AG04450 (cell line): ENCODE measurements at places on chromosomes 16 and 17.
A peak's percentile ranks its signal among the peaks of the same experiment; 100 is the strongest.

DNA sequence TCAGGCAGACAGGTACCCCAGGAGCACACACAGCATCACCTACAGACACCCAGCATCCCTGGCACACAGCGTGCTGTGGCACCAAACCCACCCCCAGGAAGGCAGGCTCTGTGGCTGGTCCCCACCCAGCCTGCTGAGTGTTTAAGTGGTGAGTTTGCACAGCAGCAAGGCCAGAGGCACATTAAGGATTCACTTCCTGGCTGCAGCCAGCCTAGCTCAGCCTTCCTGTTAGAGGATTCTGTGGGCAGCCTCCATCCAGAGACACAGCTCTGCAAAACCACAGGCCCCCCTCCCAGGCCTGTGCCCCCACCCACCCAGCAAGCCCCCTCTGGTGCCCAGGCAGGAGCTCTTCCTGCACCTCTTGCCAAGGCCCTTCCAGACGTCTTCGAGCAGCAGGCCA is 36.1 kb upstream of the PHB1 start:
- DNase-seq = no peak

DNA sequence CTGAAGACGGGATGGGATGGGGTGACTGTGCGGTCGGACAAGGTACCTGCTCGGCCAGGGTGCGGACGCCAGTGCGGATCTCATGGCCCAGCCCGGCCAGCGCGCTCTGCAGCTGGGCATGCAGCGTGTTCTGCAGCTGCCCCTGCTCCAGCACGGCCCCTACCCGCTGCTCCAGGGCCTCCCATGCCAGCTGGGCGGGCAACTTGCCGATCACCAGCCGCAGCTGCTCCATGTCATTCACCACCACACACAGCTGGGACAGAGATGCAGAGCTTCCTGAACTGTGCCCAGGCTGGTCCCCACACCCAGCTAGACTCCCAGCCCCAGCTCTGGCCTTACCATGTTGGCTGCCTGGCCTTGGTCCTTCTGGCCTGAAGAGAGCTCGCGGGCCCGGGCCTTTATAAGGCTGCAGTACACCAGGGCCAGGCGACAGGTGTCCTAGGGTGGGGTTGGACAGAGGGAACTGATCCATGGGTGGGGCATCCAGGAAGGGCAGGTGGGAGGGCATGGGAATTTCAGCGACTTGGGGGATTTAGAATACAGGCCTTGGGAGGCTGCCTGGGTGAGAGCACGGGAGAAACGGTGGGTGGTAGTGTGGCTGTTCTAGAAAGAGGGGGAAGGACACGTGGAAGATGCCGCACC is 9.8 kb downstream of the UNC13D start:
- DNase-seq = no peak

DNA sequence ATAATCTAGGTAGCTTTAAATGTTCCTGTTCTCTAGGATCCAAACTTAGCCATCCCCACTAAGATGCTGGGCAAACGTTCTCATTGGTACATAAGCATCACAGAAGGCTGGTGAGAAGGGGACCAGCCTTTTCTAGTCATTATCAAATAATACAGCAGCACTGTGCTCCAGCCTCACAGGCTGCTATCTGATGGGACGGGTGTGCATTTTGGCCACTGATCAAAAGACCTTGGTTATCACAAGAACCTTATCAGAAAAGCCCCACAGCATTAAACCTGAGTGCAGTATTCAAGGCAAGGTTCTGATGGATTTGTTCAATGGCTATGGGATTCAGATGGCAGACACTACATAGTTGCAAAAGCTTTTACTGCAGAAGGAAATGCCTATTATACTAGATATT is 19.1 kb upstream of the KPNB1 start:
- DNase-seq = no peak

- DNase-seq = no peak
Measured at GRCh38 chr16:1780677-1781072, 1.7 kb downstream of the SPSB3 start.

DNA sequence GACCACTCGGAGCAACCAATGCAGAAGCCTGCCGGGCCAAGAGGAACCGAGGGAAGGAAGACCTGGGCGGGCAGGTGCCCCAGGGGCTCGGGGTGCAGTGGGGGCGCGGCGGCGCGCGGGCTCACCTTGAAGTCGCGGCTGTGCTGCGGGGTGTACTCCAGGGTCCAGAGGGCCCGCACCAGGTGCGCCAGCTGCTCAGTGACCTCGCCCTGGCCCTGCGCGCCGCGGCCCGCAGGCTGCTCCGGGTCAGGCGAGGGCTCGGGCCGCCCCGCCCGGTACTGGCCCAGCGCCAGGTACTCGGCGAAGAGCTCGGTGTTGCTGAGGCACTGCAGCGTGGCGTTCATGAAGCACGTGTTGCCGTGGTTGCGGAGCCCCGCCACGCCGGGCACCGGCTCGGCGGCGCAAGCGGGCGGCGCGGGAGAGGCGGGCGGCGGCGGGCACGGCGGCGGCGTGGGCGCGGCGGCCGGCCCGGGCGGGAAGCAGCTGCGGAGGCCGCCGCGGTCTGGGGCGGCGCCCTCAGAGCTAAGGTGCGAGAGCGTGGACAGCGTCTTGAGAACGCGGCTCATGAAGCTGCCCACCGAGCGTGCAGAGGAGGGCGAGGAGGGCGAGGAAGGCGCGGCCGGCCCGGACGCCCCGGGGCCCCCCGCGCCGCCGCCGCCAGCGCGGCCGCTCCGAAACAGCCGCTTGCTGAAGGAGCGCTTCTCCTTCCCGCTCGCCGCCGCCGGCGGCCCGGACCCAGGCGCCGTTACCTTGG is 562 bp downstream of the USP31 start:
- DNase-seq = no peak

- peak; percentile 15 for DNase-seq
Measured at GRCh38 chr16:88442727-88443576, 10.1 kb upstream of the ZFPM1 start.

GRCh38 chr17:19448341-19449268 is 37.6 kb downstream of the RNF112 start:
- DNase-seq = peak; percentile 97

DNA sequence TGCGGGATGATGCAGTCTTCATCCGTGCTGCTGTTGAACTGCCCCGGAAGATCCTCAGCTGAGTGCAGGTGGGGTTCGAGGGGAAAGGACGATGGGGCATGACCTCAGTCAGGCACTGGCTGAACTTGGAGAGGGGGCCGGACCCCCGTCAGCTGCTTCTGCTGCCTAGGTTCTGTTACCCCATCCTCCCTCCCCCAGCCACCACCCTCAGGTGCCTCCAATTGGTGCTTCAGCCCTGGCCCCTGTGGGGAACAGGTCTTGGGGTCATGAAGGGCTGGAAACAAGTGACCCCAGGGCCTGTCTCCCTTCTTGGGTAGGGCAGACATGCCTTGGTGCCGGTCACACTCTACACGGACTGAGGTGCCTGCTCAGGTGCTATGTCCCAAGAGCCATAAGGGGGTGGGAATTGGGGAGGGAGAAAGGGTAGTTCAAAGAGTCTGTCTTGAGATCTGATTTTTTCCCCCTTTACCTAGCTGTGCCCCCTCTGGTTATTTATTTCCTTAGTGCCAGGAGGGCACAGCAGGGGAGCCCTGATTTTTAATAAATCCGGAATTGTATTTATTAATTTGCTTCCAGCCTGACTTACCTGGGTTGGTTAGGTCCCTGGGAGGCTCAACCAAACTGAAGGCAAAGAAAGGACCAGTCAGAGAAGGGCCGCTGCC is 5.8 kb downstream of the TRAF4 start:
- DNase-seq = no peak

- no peak for DNase-seq
Measured at GRCh38 chr17:78107457-78107856, 21.1 kb downstream of the TMC6 start.

- DNase-seq = peak; percentile 51
Measured at GRCh38 chr17:19327031-19327783, 35.3 kb downstream of the B9D1 start.

- no peak for DNase-seq
Measured at GRCh38 chr16:17759451-17760390, 289.0 kb upstream of the XYLT1 start.

DNA sequence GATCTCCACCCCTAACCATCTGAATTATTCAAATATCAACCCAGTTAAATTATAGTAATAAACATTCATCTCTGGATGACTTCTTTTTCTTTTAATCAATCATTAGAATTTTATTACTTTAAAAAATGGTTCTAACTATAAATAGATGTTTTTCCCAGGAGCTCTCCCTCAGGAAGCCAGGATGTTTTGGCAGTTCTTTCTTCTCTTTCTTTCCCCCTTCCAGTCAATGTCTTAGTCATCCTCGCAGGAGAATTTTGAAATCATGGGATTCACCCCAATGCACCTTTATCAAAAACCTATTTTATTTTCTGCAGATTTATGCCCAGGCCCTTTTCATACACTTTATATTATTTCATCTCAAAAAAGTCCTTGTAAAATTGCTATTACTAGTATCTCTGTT is 711.6 kb downstream of the CDH11 start:
- DNase-seq = no peak

GRCh38 chr17:73311428-73311780 is 397 bp downstream of the CDC42EP4 start:
- no peak for DNase-seq

DNA sequence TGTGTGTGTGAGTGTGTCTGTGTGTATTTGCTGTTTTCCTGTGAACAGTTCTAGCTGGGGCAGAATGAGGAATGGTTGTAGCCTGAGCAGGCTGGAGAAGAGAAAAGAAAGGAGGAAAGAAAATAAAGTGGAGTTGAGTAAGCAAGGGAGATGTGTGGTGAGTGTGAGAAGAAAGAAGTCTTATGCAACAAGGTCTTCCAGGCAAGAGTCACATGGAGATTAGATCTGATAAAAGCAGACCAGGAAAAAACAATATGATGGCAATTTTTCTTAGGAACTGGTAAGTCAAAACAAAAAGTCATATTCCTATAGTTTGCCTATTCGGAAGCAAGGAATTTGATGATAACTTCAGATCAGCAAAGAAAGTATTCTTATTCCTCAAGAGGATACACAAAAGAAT is 125.0 kb downstream of the HS3ST3A1 start:
- no peak for DNase-seq
